CD4-positive, alpha-beta T cell treated with Interleukin-12 subunit alpha and Interleukin-12 subunit beta, for 1 hour (primary cell): ENCODE measurements at places on chromosomes 4 and X.

DNA sequence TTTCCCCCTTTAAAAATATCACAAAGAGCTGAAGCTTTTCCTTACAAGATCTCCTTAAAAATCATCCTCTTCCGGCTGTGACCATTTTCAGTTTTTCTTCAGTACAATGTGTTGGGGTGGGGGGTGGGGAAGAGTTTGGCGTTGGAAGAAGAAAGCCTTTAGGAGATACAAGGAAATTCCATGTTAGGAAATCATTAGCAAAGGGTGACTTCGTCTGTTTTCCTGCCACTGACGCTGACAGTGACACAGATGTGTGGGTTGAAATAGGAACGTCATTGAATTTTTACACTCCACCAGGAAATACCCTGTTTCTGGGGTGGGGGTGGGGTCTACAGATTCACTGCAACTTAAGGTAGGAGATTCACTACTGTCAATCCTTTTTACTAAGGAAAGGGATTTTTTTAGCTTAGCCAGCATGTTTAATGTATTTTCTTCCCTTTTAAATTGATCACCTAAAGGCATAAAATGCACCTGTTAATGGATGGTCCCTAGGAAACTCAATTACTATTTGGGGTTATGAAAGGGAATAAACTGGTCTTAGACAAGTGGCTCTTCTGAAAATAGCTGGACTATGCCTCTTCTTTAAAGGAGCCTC, 3.9 kb downstream of the MAMLD1 start:
- no peak for DNase-seq

GRCh38 chr4:139200102-139200501, 23.1 kb upstream of the ELF2 start:
- DNase-seq, result no peak

DNA sequence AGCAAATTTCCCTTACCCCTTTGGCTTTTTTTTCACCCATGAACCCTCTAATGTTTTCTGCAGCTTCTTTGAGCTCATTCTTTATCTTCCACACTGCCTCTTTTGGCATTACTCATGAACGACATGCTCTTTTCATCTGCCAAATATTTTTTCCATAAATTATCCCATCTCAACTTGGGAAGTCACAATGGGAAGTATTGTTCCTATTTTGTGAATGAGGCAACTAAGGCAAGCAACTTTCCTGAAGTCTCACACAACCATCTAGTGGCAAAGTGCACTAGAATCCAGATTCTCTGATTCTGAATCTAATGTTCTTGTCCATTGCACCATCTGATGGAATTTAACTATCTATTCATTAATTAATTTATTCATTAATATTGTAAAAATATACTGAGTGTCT, 625 bp downstream of the RTL9 start:
- no peak for DNase-seq

- no peak for DNase-seq
These were observed 455.7 kb upstream of the FAT1 start for GRCh38 chr4:187179086-187180058.

- DNase-seq, result no peak
These were observed 146.9 kb downstream of the FNIP2 start for GRCh38 chr4:158915683-158916241.

GRCh38 chr4:103365285-103365684, 167.1 kb upstream of the CENPE start:
- DNase-seq, result no peak

- no peak for DNase-seq
These were observed 34.8 kb downstream of the UBE2K start for GRCh38 chr4:39732728-39733127.

DNA sequence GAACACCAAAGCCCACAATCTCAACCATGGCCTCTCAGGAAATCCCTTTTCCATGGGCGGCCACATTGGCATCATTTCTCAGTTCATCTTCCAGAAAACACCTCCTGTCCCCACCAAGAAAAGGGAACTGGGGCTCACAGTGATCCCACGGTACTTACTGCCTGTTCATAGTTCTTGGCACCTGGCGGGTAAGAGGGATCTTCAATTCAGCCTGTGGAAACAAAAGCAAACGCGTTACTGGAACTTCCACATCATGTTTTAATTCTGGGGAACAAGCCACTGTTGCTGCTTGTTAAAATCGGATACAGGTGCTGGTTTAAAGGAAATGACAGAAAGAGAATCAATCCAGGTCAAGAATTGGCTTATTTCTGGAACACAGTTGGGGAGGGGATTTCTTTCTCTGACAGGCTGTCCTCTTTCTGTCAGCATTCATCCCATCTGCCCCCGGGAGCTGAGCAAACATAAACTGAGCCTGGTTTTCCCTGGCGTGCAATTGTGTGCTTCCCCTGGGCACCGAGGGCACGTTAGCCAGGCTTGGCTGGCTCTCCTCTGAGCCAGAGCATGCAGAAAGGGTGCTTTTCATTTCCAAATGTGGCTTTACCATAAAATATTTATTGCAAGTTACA, 16.8 kb downstream of the CLNK start:
- no peak for DNase-seq

DNA sequence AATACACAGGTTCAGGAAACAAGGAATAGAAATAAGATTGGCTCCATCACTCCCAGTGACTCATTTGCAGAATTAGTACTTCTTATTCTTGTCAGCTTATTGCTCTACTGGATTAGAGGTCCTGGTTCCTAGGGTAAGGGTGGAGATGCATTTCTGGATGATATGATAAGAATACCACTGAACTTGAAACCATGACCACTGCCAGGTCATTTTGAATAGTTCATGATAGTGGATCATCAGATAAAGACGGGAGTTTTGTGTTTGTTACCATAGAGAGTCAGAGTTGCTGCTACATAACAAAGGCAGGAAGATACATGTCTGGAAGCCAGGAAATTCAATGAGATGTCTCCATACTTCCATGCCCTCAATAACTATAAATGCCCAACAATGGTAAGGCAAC, 109.2 kb upstream of the FAT1 start:
- DNase-seq, result no peak

- no peak for DNase-seq
These were observed at the start of gene DCAF12L2 for GRCh38 chrX:126165721-126166461. TSS of gene DCAF12L2 (minus strand) at chrX:126166289. CDS start at chrX:126165924, 365 bp downstream.

GRCh38 chr4:24144381-24144780, 254.5 kb upstream of the PPARGC1A start:
- no peak for DNase-seq

DNA sequence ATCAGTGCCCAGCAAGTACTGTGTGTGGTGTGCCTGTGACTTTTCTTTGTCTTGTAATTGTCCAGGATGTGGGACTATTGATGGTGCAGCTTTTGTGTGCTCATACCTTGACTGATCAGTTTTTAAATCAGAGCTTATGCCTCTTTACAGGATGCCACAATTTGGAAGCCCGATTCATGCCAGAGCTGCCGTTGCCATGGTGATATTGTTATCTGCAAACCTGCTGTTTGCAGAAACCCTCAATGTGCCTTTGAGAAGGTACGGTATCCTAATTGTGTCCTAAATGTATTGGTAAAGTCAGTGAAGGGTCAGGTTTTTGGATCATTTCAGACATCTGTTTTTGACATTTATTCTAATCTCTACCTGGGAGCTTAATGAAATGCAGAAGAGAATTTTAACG, 180.2 kb downstream of the FRAS1 start:
- DNase-seq, result no peak

DNA sequence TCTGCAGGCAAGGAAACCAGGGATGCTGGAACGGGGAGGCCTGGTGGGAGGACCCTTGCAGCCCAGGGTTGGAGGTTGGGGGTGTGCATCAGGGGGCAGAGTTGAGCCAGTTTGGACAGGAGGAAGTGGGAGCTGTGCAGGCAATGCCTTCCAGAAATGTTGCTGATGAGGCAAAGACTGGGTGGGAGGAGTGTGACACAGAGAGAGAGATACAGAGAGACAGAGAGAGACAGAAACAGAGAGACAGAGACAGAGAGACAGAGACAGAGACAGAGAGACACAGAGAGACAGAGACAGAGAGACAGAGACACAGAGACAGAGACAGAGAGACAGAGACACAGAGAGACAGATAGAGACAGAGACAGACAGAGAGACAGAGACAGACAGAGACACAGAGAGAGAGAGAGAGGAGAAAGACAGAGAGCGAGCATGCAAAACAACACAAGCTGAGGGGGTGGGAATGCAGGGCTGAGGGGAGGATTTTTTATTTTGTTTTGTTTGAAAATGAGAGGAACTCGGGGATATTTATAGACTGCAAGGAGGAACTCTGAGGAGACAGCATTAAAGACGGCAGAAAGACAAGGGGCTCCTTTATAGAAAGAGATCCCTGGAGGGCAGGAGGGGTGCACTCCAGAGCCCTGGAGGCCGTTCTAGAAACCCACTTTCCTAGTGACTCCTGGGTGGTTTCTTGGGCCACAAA, 1.9 kb upstream of the HAUS3 start:
- no peak for DNase-seq

DNA sequence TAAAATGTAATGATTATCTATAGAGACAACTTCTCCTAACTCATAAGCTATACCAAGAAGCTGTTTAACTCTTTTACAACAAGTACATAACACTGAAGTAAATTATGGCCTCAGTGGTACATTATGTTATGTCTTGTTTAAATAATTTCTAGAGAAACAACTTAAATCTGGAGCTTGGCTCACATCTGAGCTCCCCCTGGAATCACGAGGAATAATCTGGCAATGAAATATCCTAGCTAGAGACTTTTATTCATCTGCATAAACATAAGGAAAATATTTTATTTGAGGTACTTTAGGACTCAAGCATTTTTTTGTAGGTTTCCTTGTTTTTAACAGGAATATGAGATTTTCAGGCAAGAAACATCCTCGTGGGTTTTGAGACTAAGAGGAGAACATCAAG, 354.7 kb upstream of the SLC7A11 start:
- DNase-seq, result no peak

DNA sequence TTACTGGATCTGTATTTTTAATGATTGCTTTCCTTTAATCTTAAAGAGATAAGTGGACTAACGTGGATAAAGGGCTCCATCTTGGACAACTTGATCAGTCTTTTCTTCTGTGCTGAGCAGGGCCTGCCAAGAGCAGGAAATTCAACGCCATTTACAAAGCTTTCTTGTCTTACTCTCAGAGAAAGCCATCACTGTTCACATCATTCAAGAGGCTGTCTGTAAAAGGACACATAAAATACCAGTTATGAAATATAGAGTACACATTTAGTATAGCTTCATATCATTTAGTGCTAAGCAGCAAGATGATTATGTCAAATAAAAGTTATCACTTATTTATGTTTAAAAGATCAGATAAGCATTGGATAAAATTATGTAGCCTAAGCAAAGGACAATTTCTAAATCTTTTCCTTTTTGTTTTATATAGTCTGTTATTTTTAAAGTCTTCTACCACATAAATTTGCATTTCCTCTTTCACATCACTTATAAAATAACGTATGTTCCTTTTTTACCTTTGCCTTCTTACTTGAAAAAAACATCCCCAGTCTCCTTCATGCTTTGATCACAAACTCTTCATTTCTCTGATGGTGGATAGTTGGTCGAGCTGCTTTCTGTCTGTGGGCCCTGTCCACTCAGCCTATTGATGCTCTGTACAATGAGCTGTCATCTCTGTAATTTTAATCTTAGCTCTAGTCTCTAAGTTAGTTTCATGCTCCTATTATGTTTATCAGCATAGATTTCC, 2.1 kb upstream of the CCNG2 start:
- DNase-seq, result no peak

DNA sequence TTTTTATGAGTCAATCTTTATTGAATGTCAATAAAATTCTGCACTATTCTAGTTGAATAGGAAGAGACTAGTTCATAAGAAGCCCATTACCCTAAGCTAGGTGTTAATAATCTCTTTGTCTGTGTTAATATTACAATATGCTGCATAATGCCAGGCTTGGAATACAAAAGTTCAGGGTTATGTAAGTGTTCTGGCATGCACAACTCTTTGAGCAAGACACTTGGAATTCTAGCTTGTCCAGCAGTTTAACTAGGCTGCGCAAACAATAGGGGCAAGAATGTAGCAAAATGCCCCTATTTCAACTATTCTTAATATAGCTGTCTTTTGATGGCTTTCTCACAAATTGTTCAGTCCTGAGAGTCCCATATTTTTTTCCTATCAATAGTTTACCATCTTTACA, 31.3 kb upstream of the ETNPPL start:
- DNase-seq, result no peak

- no peak for DNase-seq
These were observed 15.5 kb upstream of the GPM6A start for GRCh38 chr4:175827516-175827915.

- DNase-seq, result no peak
These were observed 525.4 kb upstream of the HS3ST1 start for GRCh38 chr4:11954093-11954492.

- DNase-seq, result no peak
These were observed 14.6 kb upstream of the MSANTD1 start for GRCh38 chr4:3234171-3235029.

DNA sequence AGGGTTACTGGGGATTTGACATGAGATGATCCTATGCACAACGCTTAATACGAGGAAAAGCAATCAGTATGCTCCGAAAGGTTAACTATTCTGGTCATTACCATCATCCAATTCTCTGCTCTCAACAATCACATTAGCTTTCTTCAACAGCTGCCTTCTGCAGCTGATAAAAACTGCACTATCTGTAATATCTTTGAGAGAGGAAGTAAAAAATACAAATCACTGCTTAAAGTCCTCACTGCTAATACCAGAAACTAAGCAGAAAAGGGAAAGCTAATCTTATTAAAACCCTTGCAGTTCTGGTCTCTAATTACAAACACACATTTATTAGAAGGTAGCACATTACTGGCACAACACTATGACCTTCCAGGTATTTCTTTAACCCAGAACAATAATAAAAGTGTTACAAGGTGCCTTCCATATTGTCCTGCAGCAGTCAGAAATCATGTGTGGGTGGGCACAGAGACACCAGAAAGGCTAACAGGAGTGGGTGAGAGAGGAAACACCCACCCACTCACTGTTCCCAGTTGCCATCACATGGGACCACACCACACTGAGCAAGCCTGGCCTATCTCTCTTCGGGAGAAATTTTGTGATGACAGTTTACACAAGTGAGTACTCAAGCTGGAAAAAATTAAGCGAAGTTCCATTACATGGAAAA, 71.0 kb downstream of the RELL1 start:
- DNase-seq, result no peak

DNA sequence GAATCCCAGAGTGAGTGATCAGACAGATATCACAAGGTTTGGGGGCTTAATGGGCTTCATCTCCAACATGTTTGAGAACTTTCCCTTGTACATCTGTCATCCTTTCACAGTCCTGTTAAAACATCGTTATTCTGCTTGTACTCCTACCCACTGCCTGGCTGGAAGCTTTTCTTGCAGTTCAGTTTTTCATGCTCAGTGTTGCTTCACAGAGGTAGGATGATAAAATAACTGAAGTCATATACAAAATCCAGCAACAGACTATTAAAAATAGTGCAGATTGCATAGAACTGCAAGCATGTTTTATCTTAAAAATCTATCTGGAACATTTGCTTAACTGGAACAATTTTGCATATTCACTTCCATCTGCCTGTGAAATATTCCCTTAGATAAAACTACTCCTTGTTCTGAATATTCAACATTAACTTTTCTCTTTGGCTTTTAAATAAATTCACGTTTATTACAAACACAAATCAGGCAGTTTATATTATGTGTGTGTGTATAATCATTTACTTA, 579.6 kb upstream of the IGFBP7 start:
- DNase-seq, result no peak

- no peak for DNase-seq
These were observed 123.9 kb upstream of the GC start for GRCh38 chr4:71907782-71908181.
